Breast epithelium (tissue), 4 donors: ENCODE measurements at places on chromosomes 11 and 22. TPM values are rescaled to one million over a fixed set of nuclear protein-coding genes. Genes with fewer than 3 reads are reported as not detected.

GRCh38 chr11:14727746-14728145 is 84.1 kb downstream of the PDE3B start:
- no peaks in the 10 kb centered on the region for H3K4me1 ChIP-seq
- H3K36me3 ChIP-seq = no peaks in the 10 kb centered on the region
- no peaks in the 10 kb centered on the region for H3K27me3 ChIP-seq
- no peak overlapping the region for H3K4me3 ChIP-seq

DNA sequence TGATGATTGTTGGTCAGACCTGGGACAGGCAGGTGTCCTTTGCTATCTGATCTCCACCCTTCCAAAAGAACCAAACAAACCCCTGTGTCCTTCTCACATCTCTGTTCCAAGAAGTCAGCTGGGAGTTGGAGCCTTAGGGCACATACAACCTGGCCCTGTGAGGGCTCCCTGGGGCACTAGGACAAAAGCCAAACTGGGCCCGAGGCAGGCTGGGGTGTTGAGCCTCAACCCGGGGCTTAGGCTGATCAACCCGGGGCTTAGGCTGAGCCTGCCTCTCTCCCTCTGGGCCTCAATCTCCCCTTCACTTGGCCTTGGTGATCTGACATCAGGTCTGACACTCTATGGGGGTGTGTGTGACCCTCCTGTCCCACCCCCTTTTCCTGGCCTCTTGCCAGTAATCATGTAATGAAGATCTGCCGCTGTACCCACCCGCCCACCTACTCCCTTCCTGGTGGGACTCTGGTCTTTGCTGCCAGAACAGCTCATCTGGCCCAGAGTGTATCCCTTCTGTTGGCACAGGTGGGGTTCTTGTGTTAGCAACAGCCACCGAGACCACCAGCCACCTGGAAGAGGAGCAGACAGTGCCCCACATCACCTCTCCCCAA is 22.8 kb upstream of the UVRAG start:
- no peaks in the 10 kb centered on the region for H3K4me1 ChIP-seq
- no peaks in the 10 kb centered on the region for H3K36me3 ChIP-seq
- H3K27ac ChIP-seq = no peak overlapping the region
- H3K4me3 ChIP-seq = no peak overlapping the region
- no peaks in the 10 kb centered on the region for H3K27me3 ChIP-seq

DNA sequence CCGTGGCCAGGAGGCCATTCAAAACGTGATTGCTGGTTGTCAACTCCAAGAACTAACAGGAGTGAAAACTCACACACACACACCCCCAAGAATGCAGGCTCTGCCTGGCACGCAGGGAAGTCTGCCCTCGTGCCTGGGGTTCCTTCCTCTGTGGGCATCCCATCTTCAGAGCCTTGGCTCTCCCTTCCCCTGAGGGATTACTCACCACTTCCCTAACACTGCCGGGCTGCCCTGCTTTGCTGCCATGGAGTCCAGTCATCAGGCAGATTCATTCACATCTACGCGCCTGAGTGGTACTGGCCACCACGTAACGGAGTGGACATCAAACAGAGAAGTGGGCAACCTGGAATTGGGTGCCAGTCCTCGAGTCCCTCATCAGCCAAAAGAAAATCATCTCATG is 120.7 kb upstream of the TMEM45B start:
- no peak overlapping the region for H3K4me3 ChIP-seq
- H3K27ac ChIP-seq = no peak overlapping the region
- H3K27me3 ChIP-seq = no peaks in the 10 kb centered on the region
- H3K4me1 ChIP-seq = no peaks in the 10 kb centered on the region
- DNase-seq = no peak

- DNase-seq = no peak
- H3K36me3 ChIP-seq = no peaks in the 10 kb centered on the region
- H3K4me3 ChIP-seq = no peak overlapping the region
- no peaks in the 10 kb centered on the region for H3K4me1 ChIP-seq
Measured at GRCh38 chr11:35066783-35067423, 72.1 kb upstream of the CD44 start.

DNA sequence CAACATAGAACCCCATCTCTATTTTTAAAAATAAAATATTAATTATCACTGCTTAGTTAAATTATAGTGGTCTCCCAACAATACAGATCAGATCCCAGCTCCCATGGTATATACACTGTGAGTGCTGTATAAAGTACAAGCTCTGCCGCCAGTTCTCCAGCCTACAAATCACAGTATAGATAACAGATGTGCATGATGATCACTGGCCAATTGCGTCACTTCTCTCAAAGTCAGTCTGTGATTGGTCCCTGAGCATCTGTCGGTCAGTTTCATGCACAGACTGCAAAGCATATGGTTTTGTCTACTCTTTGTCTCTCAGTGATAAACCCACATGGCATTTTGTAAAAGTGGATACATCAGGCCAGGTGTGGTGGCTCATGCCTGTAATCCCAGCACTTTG is 15.7 kb downstream of the PPARA start:
- no peak for DNase-seq
- no peaks in the 10 kb centered on the region for H3K4me1 ChIP-seq
- no peak overlapping the region for H3K27ac ChIP-seq
- no peak overlapping the region for H3K4me3 ChIP-seq
- H3K36me3 ChIP-seq = no peaks in the 10 kb centered on the region
- no peaks in the 10 kb centered on the region for H3K27me3 ChIP-seq

DNA sequence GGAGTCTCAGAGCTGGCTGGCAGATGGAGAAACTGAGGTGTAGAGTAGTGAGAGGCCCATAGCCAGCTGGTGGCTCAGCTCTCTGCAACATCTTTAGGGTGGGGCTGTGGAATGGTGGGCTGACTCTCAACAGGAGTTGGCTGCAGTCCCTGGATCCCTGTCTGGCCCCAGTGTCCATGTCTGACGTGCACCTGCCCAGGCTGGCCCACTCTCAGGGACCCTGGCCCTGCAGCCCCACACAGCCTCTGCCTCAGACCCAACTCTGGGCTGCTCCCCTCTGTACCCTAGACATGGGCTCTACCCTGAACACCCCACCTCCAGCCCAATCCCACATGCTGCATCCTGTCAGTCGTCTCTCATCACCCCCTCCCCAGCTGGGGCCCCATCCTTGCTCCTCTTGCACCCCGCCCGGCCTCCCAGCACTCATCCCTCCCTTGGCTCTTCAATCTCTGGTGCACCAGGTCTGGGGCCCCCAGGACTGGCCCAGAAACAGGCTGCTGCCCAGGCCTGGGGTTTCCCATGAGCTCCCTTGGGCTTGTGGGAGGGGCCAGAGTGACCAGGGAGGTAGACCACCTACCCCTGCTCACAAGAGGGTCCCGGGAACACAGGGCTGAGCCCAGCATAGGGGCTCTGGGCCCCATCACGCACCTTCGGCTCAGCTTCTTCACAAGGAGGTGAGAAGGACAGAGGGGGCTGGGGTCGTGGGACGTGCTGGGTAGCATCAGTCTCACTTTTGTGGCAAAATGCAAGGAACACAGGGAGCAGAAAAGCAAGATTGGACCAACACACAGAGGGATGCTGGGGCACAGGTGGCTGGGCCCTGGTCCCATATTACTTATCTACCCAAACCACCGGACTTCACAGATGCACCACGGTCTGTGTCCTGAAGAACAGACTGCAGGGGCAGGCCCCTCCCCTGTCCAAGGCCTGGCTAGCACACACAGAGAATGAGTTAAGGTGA is 31.5 kb downstream of the ARVCF start:
- no peak for DNase-seq
- peak overlapping the region; percentile 88 for H3K4me3 ChIP-seq
- no peak overlapping the region for H3K27ac ChIP-seq
- H3K27me3 ChIP-seq = no peaks in the 10 kb centered on the region
- no peaks in the 10 kb centered on the region for H3K36me3 ChIP-seq
- H3K4me1 ChIP-seq = peaks cover 21% of the 10 kb centered on the region

The CUL5 gene
- 25.9 TPM for total RNA-seq
